ENCODE measurements at places on chromosomes 11 and 22. TPM values are rescaled to one million over a fixed set of nuclear protein-coding genes. Genes with fewer than 3 reads are reported as not detected.

Gene AKIP1
- 27.7 TPM for total RNA-seq

Gene MAPK8IP1
- total RNA-seq = 0.69 TPM

- no peak overlapping the region for H3K27ac ChIP-seq
- no peak overlapping the region for H3K4me3 ChIP-seq
- H3K4me1 ChIP-seq = peaks cover 5% of the 10 kb centered on the region
- H3K36me3 ChIP-seq = no peaks in the 10 kb centered on the region
- peaks cover 46% of the 10 kb centered on the region for H3K27me3 ChIP-seq
Measured at GRCh38 chr22:35154937-35155387, 89.0 kb downstream of the ISX start.

DNA sequence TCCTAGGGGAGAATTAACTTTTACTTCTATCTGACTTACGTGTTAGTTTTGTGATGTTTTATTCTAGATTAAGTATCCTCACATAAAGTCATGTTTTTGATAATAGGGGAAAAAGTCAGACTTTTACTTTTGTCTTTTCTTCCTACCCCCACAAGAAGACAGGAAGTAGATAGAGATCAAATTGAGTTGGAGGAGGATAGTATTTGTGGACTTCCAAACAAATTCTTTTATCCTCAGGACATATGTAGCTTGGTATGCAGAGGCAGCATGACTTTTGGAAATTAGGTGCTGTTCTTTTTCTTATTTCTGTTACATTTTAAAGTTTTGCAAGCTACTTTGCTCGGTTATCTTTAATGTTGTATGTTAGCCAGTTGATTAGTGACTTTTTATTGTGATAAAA lies 61.4 kb downstream of the MTMR3 start:
- H3K4me1 ChIP-seq = peaks cover 15% of the 10 kb centered on the region
- peaks cover 4% of the 10 kb centered on the region for H3K36me3 ChIP-seq
- no peak for DNase-seq
- H3K27ac ChIP-seq = no peak overlapping the region

DNA sequence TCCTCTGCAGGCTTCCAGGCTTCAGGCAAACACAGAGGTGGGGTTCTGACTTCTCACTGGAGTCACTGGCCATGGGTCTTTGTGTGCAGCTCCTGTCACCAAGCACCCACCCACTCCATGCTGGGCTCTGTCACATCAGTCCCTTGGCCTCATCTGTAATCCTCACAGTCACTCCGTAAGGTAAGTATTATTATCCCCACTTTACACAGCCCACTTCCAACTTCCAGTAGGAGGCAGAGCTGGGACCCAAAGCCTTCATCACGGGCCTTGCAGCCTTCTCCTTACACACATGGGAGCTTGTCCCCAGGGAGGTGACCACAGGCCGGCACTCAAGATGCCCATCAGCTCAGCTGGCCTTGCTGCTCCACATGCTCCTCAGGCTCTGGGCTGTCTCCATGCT lies 266.7 kb upstream of the B3GAT1 start:
- H3K4me3 ChIP-seq = no peak overlapping the region
- no peaks in the 10 kb centered on the region for H3K36me3 ChIP-seq
- H3K27ac ChIP-seq = no peak overlapping the region
- H3K4me1 ChIP-seq = no peaks in the 10 kb centered on the region
- peaks cover 17% of the 10 kb centered on the region for H3K27me3 ChIP-seq
